Peyer's patch (tissue), 4 donors: ENCODE measurements at places on chromosomes 13 and 19. TPM values are rescaled to one million over a fixed set of nuclear protein-coding genes. Genes with fewer than 3 reads are reported as not detected.
A peak's percentile ranks its signal among the peaks of the same experiment; 100 is the strongest.

GRIN3B gene
- not detected for total RNA-seq

OSCAR gene
- total RNA-seq: not detected

DNA sequence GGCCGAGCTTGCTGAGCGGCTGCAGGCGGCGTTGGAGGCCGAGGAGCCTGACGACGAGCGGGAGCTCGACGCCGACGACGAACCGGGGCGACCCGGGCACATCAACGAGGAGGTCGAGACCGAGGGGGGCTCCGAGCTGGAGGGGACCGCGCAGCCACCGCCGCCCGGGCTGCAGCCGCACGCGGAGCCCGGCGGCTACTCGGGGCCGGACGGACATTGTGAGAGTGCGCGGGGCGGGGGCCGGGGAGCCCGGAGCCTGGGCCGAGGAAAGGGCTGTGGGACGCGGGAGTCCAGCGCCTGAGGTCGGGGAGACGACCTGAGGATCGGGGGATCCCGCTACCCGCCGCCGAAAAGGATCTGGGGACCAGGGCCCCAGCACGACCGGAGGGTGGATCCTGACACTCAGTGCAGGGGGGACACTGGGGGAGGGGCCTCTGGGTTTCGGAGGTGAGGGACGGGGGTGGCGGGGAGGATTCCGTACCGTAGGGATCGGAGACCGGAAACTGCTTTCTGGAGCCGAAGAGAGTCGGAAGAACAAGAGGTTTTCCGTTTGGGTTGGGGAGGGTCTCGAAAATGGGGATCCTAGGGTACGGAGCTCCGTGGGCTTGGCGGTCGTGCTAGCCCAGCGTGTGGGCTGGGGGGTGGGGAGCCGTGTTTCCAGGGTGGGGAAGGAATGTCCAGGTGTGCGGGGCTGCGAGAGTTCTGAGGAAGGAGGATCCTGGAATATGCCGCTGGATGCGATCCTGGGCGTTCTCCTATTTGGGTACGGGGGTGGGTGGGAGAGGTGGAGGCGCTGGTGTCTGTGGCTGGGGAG, 616 bp downstream of the HNRNPUL1 start:
- DNase-seq: no peak

GRCh38 chr19:34733266-34733745, 737 bp upstream of the ZNF181 start:
- DNase-seq: peak; percentile 54

SIGLEC9 gene
- total RNA-seq: 1.9 TPM

DNA sequence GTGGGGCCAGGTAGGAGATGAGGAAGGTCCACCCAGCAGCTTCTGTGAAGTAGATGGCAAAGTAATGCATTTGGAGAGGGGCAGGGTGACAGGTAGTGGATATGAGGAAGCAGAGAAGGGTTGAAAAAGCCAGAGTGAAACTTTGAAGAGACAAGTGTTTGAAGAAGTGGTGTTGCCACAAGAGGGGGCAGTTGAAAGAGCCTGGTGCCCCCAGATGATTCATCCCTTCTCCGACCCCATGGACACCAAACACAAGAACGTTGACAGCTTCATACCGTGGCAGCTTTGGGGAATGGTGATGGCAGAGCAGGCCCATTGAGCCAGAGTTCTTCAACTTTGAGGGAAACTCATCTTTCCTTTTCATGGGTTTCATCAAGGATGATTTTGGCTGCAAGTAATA, 19.9 kb downstream of the IFNL3 start:
- DNase-seq: no peak

- no peak for DNase-seq
Measured at GRCh38 chr13:40790154-40790616, 774 bp downstream of the SLC25A15 start.

DNA sequence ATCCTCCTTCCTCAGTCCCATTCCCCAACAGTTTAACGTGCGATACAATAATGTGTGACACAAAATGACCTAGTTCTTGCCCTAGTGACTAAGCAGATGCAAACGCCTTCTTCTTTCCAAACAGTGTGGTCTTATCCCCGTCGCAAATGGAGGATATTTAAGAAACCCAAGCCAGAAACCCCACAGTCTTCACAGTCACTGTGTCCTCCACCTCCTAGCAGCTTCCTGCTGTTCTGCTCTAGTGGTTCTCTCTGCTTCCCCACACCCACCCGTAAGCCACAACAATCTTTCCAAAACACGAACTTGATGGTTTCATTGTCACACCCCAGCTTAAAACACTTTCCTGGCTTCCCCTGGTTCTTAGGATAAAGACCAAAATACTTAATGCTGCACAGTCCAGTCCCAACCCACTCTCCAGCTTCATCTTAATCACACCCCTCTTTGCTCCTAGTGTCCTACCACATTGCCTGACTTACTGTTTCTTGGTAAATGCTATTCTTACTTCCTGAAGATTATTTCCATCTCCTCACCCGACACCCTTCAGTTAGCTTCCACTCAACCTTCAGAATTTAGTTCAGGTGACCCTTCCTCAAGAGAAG, 32.3 kb downstream of the ITM2B start:
- DNase-seq: no peak

SIGLEC7 gene
- not detected for total RNA-seq

DNA sequence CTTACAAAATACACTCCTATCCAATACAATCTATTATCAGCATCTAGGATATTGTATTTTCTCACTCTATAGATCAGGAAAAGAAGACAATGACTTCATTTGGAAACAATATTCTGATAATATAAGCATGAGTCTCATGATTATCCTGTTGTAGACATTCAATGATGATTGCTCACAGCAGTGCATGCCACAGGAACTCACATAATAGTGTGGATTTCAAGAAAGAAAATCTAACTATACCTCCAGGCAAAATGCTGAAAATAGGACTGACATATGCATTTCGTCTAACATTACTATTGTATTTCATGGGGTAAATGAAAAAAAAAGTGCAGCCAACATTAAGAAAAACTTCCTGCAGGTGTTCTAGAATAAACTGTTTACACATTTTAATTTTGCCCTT, 122.6 kb downstream of the POSTN start:
- DNase-seq: no peak

DNA sequence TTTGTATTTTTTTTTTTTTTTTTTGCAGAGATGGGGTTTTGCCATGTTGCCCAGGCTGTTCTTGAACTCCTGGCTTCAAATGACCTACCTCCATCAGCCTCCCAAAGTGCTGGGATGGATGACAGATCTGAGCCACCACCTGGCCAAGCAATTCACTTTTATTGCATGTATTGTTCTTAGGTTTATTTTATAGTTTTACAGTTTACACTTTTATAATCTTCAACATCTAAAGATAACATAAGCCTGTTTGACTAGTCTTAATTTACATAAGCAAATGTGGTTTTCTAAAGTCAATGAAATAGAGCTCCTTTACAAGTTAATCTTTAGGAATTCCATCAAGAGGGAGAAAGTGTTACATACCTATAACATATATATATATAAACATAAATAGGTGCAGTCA, 9.5 kb upstream of the MPV17L2 start:
- DNase-seq: no peak

- DNase-seq: no peak
Measured at GRCh38 chr13:34174671-34175145, 356.8 kb downstream of the RFC3 start.

THSD8 gene
- total RNA-seq: not detected

UBE2M gene
- total RNA-seq: 19.7 TPM

DNA sequence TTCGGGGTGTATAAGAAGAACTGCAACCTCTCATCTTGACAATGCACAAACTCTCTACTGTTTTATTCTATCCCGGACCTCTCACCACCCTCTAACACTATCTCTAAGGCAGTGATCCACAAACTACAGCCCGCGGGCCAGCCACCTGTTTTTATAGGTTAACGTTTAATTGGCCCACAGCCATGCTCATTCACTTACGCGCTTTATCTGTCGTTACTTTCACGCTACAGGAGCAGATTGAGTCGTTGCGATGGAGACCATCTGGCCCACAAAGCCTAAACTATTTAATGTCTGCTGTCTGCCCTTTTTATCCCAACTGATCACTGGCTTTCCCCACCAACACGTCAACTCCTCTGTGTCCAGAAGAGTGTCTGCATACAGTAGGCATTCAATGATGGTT, 158.9 kb downstream of the CACNA1A start:
- no peak for DNase-seq

- DNase-seq: no peak
Measured at GRCh38 chr19:56639217-56639616, 3.7 kb upstream of the SMIM17 start.

- no peak for DNase-seq
Measured at GRCh38 chr19:8302734-8303133, 5.4 kb downstream of the CD320 start.

DNA sequence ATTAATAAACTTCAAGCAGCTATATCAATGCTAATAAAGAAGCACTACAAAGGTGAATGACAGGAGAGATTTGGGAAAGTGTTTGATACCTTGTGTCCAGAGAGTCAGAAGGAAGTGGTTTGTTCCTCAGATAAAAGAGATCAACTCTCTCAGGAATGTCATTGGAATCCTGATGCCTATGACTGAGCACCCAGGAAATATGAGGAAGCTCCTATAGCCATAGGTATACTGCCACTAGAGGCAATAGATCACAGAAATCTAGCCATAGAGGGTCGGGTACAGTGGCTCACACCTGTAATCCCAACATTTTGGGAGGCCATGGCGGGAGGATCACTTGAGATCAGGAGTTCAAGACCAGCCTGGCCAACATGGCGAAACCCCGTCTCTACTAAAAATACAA, 612.6 kb downstream of the DACH1 start:
- no peak for DNase-seq

ZNF470 gene
- total RNA-seq: 0.53 TPM

DNA sequence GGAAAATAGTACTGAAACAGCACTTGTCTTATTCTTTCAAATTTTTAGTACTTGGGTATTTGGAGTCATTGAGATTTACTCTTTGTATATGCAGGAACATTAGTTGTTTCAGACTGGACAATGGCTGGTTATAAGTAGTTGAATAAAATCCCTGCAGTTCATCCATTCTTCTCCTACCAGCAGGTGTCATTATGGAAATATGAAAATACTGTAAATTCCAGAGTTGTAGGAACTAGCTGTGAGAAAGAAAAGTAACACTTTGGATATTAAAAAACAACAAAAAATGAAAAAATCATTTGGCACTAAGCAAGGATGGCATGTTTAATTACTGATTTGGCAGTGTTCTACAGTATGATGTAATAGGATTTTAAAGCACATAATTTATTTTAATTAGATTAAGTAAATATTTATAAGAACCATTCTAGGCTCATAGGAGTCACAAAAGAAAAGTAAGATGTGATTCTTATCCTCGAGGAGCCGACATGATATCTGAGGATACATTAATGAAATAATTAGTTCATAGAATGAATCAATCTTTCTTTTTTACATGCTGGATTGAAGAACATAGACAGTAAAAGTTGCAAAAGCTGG, 155.3 kb downstream of the KCNRG start:
- no peak for DNase-seq

IGSF23 gene
- total RNA-seq: not detected

- peak; percentile 79 for DNase-seq
Measured at GRCh38 chr19:57850553-57851017, 926 bp downstream of the ZNF587 start.

GRCh38 chr13:48258002-48258401, 25.0 kb downstream of the ITM2B start:
- no peak for DNase-seq
